Mucosa of descending colon (tissue), 3 donors: ENCODE measurements at places on chromosomes 2 and 18.

GRCh38 chr2:37201766-37202165 lies 5.5 kb downstream of the CEBPZOS start:
- DNase-seq: no peak

GRCh38 chr2:181844551-181845290 lies 46.8 kb upstream of the ITPRID2 start:
- DNase-seq: no peak

DNA sequence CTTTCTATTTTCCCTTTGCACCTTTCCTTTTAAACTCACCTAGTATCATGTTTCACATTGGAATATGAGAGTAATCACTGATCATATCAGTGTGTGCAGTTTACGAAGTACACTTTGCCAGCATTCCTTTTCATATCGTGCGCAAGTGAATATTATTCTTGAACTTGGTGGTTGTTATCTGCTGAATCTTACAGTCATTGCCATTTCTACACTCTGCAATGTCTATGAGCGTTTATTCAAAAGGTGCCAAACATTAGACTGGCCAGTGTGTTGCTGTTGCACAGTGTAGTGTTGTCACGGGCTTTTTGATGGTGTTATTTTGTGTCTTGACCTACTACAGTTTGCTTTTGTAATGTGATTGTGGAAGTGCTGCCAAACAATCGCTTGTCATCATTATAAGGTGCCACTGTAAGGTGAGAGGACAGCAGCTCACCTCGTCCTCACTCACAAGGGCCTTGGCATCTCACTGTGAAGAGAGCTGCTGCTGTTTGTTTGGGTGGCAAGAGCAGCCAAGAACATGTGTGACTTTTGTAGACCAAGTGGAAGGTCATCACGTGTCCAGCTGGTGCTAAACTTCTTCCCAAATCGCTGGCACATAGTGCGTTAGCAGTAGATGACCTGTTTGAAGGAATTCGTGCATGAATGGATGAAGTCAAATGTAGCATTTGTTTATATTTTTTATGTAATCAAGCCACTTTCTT lies 113.3 kb downstream of the MYO1B start:
- DNase-seq: no peak

- peak; percentile 3 for DNase-seq
Measured at GRCh38 chr2:85181844-85182456, 48.8 kb downstream of the TCF7L1 start.

GRCh38 chr18:58180738-58181353 lies 136.8 kb downstream of the NEDD4L start:
- DNase-seq: no peak
